ENCODE measurements at places on chromosomes 4 and X. TPM values are rescaled to one million over a fixed set of nuclear protein-coding genes. Genes with fewer than 3 reads are reported as not detected.

DNA sequence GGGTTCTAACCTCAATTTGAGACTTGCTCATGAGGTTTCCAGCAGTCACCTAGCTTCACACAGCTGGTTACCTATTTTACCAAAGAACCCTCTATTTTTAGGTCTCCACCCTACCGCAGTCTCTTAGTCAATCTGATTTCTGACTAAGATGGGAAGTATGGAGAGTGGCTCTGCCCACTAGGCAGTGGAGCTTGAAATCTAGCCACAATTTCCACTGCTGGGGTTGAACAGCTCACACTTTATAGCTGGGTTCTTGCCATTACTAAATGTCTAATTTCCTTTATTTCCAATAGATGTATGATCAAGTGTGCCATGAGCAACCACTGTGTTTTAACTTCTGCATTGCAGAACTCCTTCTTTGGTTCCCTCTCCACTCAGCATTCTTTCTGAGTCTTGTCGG is 43.1 kb downstream of the GASK1B start:
- no peak for DNase-seq

DNA sequence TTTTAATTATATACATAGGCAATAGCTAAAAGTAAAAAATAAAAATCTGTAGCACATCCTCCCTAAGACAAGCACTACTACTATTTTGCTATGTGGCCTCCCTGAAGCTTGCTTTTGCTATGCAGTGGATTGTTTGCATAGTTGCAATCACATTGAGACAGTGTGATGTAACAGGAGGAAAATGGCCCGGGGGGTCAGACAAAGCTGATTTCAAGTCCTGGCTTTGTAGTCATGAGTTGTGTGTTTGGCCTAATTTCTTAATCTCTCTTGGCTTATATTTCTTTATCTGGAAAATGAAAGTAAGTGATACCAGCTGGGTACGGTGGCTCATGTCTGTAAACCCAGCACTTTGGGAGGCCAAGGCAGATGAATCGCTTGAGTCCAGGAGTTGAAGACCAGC is 166.6 kb downstream of the LHFPL1 start:
- DNase-seq: no peak

DNA sequence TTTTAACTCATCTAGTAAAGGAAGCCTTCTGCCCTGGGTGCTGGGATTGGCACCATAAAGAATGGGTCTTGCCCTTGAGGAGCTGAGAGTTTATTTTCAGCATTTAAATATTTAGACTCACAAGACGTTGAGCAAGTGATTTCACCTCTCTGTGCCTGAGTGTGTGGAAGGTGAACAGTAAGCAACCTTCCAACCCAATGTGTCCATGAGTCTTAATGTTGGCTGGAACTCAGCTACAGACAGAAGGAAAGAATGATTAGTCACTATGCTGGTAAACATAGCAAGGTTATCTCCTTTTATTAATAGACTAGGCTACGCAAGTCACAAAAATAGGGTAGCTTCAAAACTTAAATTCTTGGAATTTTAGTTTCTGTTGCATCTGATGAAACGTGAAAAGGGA is 277.4 kb upstream of the GATB start:
- DNase-seq: no peak

- DNase-seq: no peak
Observed at GRCh38 chr4:48350871-48351270, 9.5 kb downstream of the SLAIN2 start.

DNA sequence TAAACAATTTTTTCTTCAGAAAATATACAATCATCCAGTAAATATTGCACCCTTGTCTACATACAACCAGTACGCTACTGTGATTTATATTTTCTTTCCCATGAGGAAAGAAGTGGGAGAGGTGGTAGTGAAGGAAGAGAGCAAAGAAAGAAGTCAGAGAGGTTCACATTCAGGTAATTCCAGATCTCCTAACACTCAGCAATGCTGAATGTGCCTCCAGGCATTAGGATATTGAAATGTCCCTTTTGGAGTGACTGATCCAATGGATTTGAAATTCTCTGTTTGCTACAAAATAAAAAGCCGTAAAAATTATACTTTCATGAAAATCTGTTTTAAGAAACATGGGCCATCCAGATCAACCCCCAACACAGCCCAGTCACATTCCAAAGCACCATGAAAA is 211.9 kb upstream of the NR3C2 start:
- DNase-seq: no peak

DNA sequence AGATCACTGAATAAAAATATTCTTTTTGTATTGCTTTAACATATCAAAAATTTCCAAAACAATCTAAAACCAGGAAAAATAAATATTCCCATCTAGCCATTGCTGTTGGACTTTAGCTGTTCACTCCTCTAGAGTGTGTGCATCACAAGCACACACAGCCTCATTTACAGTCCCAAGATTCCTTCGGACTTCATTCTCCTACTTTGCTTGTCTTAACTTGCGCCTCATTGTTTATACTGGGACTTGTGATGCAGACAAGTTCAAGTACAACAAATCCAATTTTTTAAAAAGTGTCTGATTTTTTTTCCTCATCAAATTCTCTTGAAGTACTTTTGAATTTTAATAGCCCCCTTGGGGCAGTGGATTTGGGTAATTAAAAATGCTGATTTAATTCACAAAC is 55.6 kb downstream of the TLL1 start:
- no peak for DNase-seq

GRCh38 chrX:42384956-42385355 is 393.0 kb downstream of the PPP1R2C start:
- DNase-seq: no peak

DNA sequence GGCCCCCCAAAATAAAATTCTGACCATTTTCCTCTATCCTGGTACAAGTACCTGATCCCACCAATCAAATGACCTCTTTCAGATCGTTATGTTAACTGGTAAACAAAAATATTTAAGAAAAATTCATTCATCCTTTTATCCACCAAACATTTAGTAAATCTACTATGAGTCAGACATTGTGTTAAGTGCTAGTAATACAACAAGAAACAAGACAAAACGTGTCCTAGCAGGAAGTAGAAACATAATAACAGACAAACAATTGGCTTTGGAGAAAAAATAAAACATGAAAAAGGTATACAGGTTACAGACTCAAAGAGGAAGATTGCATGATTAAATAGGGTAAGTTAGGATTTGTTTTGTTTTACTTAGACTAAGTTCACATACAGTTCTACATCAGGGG is 43.7 kb downstream of the ANTXR2 start:
- DNase-seq: no peak

- DNase-seq: no peak
Observed at GRCh38 chrX:82842286-82842685, 665.8 kb upstream of the POU3F4 start.

GRCh38 chr4:185062606-185063005 is 44.3 kb downstream of the HELT start:
- DNase-seq: no peak

DNA sequence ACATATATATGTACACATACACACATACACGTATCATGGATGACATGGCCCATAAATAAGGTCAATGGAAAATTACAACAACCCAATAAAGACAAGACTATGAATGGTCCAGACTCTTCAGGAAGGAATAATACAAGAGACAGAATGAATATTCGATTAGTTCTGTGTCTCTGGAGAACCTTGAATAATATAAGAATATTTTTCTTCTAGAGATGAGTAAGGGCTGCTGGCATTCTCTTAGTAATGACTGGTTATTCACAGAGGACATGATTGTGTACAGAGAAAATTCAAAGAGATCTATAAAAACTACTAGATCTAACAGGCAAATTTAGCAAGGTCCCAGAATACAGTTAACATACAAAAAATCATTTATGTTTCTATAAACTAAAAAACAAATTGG is 23.3 kb downstream of the SPIN4 start:
- DNase-seq: no peak

- no peak for DNase-seq
Observed at GRCh38 chrX:136812286-136812685, 31.6 kb upstream of the ARHGEF6 start.

DNA sequence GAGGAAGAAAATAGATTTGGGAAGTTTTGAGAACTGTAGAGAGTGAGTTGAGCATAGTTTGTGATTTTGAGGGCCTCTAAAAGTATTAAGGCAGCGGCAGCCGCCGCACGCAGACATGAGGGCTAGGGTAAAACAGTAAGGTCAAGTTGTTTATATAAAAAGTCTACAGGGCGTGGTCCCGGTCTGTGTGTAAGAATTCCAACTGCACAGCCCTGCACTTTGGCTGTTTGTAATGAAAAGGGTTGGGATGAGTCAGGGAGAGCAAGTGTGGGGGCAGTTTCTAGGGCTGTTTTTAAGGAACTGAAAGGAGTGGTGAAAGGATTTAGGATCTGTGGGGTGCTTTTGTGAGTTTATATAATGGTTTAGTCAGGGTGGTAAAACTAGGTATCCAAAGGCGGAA is 55.0 kb downstream of the BEX3 start:
- DNase-seq: no peak

DNA sequence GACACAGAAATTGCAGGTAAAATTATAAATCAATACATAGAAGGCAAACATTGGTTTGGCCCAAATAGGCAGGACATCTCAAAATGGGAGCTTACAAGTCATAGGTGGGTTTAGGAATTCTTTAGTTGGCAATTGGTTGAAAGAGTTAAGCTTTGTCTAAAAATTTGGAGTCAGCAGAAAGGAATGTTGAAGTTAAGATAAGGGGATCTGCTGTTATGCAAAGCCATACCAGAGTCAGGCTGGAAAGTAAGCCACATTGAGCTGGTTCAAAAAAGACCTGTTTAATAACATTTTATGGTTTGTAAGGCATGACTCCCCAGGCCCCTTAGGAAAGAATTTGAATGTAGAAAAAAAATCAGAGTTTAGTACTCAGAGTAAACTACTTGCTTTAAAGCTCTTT is 92.6 kb downstream of the IL13RA2 start:
- no peak for DNase-seq

DNA sequence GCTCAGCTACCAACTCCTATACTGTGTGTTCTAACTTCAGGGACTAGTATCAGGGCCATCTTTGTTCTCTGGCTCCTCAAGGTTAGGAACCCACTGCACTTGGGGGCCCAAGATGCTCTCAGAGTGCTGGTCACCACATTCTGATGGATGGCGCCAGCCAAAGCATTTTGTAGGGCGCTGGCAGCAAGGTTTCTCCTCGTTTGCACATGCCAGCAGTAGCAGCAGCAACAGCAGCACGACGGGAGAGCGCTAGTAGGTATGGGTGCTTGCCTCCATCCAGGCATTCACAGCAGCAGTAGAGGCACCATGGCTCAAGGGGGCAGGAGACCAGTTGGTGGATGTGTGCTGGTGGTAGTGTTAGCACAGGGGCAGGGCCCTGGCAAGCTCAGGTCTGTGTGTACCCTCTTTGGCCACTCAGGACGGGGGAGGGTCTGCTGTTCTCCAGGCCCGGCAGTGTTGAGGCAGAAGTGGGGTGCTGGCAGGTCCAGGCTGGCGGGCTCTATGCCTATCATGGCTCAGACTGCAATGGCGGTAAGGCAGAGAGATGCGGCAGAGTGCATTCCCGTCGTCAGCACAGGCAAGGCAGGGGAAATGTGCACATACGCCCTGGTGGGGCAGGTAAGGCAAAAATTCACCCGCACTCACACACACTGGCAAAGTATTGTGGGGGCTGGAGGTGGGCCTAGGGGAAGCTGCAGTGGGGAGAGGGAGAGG is 56.6 kb downstream of the SERPINA7 start:
- no peak for DNase-seq

DNA sequence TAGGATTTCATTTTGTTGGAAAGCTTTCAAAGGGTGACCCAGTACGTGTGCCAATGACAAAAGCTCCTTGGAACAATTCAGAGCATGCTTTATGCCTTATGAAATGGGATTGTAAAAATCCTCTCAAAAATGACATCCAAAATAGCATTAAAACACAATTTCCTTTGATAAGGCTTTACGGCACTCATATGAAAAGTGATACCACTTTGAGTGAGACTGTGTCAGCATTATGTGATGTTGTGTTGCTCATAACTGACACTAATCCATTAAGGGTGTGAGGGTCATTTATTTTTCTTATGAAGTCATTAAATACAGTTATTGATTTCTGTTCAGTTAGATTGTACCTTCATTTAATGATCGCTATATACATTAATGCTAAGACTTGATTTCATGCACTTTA is 250.2 kb downstream of the TENM3 start:
- no peak for DNase-seq

- DNase-seq: no peak
Observed at GRCh38 chr4:136651932-136652331, 880.4 kb downstream of the PCDH18 start.

DNA sequence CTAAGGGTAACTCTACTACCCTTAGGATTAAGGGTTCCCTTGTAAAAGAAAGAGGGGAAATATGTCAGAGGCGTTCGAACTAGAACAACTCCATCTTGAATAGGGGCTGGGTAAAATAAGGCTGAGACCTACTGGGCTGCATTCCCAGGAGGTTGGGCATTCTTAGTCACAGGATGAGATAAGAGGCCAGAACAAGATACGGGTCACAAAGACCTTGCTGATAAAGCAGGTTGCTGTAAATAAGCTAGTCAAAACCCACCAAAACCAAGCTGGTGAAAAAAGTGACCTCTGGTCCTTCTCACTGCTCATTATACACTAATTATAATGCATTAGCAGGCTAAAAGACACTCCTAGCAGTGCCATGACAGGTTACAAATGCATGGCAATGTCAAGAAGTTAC is 922.0 kb downstream of the DMD start:
- DNase-seq: no peak

- DNase-seq: no peak
Observed at GRCh38 chrX:16977771-16978170, 31.3 kb downstream of the REPS2 start.

DNA sequence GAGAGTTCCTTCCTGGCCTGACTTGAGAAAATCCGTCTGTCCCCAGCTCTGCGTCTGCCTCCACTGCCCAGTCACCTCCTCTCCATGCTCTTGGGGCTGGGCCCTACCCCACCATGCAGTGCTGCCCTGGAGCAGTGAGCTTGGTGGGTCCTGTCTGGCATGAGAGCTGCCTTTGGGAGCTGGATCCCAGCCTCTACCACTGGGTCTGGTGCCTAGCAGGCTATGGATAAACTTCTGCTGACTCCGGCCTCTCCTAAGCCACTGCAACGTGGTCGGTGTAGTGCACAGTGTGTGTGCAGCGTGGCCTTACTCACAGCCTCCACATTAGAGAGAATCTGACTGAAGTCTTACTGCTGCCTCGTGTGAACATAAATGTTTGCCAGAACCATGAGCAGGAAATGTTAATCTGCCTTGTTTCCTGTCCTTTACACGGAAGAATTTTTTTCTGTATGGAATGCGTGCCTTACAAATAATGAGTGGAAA is 47.6 kb downstream of the HTT start:
- DNase-seq: no peak

- DNase-seq: no peak
Observed at GRCh38 chrX:111445485-111445884, 33.5 kb upstream of the DCX start.

Gene RPL39
- 733 TPM for total RNA-seq

Gene HMGN5
- 1.5 TPM for total RNA-seq

Gene TCEAL2
- total RNA-seq: 1.3 TPM

Gene HDAC6
- 33.7 TPM for total RNA-seq

Gene NDNF
- 5.1 TPM for total RNA-seq

Gene LUZP4
- total RNA-seq: not detected

Gene CLCN3
- total RNA-seq: 61.4 TPM

Gene CENPVL2
- not detected for total RNA-seq

Gene CFP
- 1.0 TPM for total RNA-seq

Gene NKX6-1
- 0.22 TPM for total RNA-seq

Gene PDLIM3
- 265 TPM for total RNA-seq
